ENCODE measurements at places on chromosomes 7 and 10.

GRCh38 chr7:73906874-73907273 lies 45.9 kb downstream of the TMEM270 start:
- DNase-seq = no peak

DNA sequence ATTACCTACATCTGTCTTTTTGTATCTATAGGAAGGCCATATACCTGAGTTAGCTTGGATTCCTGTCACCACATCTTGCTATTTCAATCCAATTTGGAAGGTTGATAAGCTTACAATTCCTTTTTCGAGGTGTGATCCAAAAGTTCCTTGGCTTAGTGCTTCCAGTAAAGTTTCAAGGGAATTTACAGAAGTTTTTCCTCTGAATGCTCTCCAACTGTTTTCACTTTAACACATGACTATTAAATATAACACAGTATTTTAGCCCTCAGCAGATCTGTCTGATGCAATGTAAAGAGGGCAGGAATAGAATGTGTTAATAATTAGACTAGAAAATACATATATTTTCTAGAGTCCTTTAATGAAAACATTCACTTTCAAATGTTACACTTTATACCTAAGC lies 171.4 kb downstream of the DKK1 start:
- no peak for DNase-seq

GRCh38 chr10:121457729-121458128 lies 140.5 kb downstream of the FGFR2 start:
- DNase-seq = no peak

- DNase-seq = no peak
These were observed 26.7 kb downstream of the ZNF277 start for GRCh38 chr7:112233048-112233697.

Data from stimulated activated CD4-positive, alpha-beta T cell treated with anti-CD3 and anti-CD28 coated beads, Interleukin-15, amount 100 ng/mL, for 1 hour (primary cell).